ENCODE measurements at places on chromosomes 4 and X. TPM values are rescaled to one million over a fixed set of nuclear protein-coding genes. Genes with fewer than 3 reads are reported as not detected.

H2BW2 gene
- not detected for total RNA-seq

PSAPL1 gene
- total RNA-seq: not detected

FHDC1 gene
- total RNA-seq: 4.2 TPM

IL13RA2 gene
- 0.74 TPM for total RNA-seq

SLC16A2 gene
- 15.0 TPM for total RNA-seq

AWAT2 gene
- not detected for total RNA-seq

TMEM271 gene
- total RNA-seq: not detected

HSFX4 gene
- not detected for total RNA-seq

ITIH6 gene
- not detected for total RNA-seq

- H3K4me1 ChIP-seq: peaks cover 14% of the 10 kb centered on the region
- H3K27ac ChIP-seq: no peak overlapping the region
- peak overlapping the region; percentile 6 for H3K4me3 ChIP-seq
- no peak for DNase-seq
- peaks cover 97% of the 10 kb centered on the region for H3K27me3 ChIP-seq
Observed at GRCh38 chr4:112521123-112522023, 5.4 kb upstream of the NEUROG2 start.

DNA sequence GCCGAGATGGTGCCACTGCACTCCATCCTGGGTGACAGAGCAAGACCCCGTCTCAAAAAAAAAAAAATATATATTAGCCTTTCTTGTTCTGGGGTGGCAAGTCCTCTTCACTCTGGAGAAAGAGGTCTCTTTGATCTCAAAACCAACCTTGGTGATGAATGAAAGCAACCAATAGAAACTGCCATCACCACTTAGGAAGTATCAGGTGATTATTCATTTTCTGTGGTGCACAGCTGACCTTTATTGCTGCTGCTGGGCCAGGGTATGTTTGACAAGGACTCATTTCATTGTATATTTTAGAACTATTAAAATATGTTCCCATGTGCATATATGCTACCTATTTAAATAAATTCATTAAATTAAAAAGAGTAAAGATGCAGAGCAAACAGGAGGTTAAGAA, 76.0 kb upstream of the KIT start:
- no peak overlapping the region for H3K4me3 ChIP-seq
- H3K27me3 ChIP-seq: no peaks in the 10 kb centered on the region

- H3K4me1 ChIP-seq: peaks cover 5% of the 10 kb centered on the region
- H3K27me3 ChIP-seq: peaks cover 98% of the 10 kb centered on the region
- no peak overlapping the region for H3K27ac ChIP-seq
- no peak for DNase-seq
- H3K36me3 ChIP-seq: no peaks in the 10 kb centered on the region
Observed at GRCh38 chr4:8893624-8894423, 22.2 kb upstream of the HMX1 start.

GRCh38 chrX:56762220-56762619, 33.2 kb downstream of the NBDY start:
- no peak overlapping the region for H3K27ac ChIP-seq
- H3K36me3 ChIP-seq: no peaks in the 10 kb centered on the region
- no peak overlapping the region for H3K4me3 ChIP-seq
- DNase-seq: no peak
- H3K4me1 ChIP-seq: peaks cover 14% of the 10 kb centered on the region
- no peaks in the 10 kb centered on the region for H3K27me3 ChIP-seq

GRCh38 chr4:77163641-77164040, 6.6 kb downstream of the CCNG2 start:
- H3K36me3 ChIP-seq: peaks cover 53% of the 10 kb centered on the region
- H3K27me3 ChIP-seq: no peaks in the 10 kb centered on the region
- peak overlapping the region; percentile 64 for H3K27ac ChIP-seq
- H3K4me1 ChIP-seq: peaks cover 45% of the 10 kb centered on the region

Measured in mesothelial cell of epicardium (in vitro differentiated cells).